ENCODE measurements at places on chromosomes 5 and 9.

GRCh38 chr5:176561259-176561658 lies 12.1 kb downstream of the CDHR2 start:
- no peak for DNase-seq

- DNase-seq, result no peak
Observed at GRCh38 chr5:44538797-44539601, 149.8 kb upstream of the FGF10 start.

GRCh38 chr9:122252796-122253195 lies 11.8 kb downstream of the RBM18 start:
- no peak for DNase-seq

- no peak for DNase-seq
Observed at GRCh38 chr5:135891791-135892190, 3.9 kb downstream of the IL9 start.

DNA sequence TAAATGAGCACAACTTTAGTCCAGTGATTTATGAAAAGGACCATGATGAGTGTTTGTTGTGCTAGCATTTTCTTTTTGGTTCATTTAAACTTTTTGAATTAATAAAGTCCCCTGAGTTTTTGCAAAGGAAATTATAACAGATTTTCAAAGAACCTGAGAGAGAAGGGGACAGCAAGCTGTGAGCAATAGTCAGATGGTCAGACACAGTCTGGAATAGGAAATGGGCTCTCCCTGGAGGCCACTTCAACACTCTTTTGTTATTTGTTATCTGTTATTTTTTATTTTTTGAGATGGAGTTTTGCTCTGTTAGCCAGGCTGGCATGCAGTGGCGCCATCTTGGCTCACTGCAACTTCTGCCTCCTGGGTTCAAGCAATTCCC lies 171.1 kb downstream of the ARHGEF28 start:
- no peak for DNase-seq

DNA sequence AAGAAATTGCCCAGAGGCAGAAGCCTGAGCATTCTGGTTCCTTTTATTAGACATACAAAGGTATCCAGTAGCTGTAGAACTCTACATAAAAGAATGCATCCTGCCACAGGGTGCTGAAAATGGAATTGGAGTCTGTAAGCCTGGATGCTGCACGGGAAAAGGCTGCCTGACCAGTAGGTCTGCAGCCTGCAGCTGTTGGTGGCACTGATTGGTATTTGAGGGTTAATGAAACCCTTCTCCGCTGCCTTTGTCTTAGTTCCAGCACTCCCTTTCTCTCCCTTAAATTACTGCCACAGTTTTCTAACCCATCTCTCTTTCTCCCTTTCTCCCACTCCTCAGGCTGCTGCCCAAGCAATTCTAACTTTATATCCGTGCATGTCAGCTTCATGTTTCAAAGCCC lies 64.7 kb downstream of the BRINP1 start:
- DNase-seq, result no peak

- no peak for DNase-seq
Observed at GRCh38 chr5:78334811-78335210, 25.6 kb upstream of the SCAMP1 start.

DNA sequence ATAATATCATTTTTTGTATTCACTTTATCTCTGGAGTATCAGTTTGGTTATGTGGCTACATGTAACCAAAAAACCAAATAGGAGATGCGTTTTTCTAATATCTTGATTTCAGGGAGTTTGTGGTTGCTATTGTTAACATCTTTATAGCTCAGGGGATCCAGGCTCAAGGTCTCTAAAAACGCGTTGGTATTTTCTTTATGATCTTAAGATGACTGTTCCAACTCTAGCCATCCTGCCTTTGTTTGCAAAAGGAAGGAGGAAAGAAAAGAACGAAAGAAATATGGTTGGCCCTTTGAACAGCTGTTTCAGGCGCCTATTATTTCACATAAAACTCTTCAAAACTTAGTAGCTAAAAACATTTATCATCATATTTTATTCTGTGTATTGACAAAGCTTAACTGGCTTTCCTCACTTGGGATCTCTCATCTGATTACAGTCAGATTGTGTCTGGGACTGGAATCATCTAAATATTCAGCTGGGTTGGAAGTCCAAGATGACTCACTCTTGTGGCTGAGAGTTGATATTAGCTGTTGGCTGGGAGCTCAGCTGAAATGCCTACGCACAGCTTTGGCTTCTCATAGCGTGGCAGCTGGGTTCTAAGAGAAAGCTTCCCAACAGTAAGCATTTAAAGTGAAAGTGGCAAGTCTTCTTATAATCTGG lies 60.1 kb downstream of the FAM174A start:
- no peak for DNase-seq

DNA sequence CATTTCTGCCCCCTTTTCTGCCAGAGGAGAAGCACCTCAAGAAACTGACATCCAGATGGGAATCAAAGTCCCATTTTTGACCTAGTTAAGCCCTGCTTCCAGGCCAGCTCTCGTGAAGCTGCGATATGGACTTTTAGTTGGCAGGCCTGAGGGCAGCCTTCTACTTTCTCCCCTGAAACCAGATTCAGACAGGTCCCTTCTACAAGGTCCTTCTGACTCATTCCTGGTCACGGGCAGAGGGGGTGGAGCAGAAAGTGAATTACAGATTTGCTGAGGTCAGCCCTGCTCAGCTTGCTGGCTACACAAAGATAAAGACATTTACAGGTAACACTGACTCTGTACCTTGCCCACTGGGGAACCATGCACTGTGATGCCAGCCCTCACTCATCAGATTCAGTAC lies 52.8 kb upstream of the TUT7 start:
- DNase-seq, result no peak

DNA sequence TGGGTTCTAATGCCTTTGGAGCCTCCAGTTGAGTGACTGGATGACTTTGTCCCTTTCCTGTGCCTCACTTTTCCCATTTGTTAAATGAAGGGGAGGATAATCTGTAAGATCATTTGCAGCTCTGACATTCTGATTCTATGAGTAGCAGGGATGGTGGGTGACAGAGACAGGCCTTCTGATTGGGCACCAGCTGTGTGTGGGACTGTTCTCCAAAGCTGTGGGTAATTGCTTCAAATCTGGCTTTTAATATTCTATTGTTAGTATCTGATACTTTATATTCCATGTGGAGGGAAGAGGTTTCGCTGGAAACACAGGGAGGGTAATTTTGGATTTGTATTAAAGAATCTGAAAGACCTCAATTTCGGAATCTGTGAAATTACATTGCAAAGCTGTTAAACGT lies 102.7 kb downstream of the FBXO38 start:
- no peak for DNase-seq

DNA sequence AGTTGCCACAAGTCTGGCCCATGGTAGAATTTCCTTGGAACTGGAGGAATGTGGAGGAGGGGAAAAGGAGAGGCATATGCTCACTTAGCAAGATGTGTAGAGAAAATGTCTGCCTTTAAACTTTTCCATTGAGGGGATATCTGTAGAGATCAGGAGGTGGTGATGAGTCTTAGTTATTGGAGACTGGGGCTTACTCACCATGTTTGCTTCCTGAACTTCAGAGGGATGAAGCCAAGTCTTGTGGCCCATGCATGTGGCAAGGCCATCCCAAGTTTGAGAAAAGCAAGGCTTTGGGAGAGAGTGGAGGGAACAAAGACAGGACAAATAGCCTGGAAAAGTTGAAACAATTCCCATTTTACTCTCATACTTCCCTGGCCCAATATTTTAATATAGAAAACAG lies 124.5 kb downstream of the GDNF start:
- DNase-seq, result no peak

DNA sequence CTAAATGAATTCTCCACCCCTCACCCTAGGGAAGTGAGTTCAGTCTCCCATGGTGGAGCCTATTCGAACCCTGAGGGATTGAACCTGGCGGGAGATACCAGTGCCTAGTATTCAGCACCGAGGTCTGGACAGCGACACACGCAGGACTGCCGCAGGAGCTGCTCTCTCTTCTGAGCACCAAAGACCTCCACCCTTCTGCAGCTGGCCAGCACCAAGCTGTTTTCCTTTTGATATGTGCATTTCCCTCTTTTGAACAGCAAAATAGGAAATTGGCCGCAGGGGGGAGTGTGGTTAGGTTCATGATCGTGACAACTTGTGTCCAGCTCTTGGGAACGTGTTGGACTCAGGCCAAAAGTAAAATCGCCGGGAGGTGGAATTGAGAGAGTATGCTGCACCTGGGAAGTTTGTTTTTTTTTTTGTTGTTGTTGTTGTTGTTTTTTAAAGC lies 1.2 kb upstream of the PCSK1 start:
- no peak for DNase-seq

DNA sequence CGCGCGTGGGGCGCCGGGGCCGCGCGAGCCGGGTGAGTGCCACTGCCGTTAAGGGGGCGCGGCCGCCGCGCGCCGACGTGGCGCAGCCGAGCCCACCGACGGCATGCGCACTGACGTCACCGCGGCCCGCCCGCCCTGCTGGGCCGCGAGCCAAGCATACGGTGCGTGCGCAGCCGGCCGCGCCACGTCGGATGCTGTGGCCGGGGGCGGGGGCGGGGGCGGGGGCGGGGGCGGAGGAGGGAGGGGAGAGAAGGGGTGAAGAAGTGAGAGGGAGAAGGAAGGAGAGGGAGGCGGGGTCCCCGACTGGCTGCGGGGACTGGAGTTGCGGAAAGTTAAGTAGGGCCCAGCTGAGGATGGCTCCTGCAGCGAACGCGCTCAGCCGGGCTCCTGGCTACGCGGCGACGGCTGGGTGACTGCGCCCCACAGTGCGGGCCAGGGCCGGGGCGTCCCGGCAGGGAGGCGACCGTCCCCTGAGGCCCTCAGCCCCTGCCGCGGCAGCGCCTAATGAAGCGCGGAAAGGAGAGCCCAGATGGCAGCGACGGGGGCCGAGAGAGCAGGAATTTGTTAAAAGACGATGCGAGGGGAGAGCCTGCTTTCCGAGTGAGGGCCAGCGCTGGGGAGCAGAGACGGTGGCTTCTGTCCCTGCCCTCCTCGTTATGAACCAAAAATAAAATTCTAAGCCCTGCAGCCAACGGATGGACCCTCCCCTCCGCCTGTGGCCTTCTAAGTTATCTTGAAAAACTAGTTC lies at the start of gene DAP:
TSS of gene DAP (minus strand) at position 50 of the 748 bp plus-strand sequence. CDS start 166 bp downstream, outside the sequence.
- peak; percentile 81 for DNase-seq

DNA sequence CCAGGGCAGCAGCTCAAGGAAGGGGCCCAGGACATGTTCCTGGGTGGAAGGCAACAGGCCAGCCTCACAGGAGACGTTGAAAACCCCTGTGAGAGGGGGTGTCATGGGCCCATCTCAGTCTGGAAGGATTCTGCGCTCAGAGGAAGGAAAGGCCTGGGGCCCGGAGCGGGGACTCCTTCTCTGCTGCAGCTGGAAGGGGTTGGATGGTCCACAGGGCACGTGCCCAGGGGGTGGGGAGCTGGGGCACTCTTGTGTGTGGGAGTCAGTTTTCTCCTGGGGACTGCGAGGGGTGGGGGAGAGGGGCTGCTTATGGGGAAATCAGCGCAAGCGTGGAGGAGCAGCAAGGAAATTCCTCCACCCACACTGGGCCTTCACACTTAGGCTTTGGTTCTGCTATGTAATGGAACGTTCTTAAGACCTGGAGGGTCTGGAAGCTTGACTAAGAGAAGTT lies 2.9 kb upstream of the LPCAT1 start:
- no peak for DNase-seq

- no peak for DNase-seq
Observed at GRCh38 chr5:137442660-137443059, 56.5 kb downstream of the SPOCK1 start.

DNA sequence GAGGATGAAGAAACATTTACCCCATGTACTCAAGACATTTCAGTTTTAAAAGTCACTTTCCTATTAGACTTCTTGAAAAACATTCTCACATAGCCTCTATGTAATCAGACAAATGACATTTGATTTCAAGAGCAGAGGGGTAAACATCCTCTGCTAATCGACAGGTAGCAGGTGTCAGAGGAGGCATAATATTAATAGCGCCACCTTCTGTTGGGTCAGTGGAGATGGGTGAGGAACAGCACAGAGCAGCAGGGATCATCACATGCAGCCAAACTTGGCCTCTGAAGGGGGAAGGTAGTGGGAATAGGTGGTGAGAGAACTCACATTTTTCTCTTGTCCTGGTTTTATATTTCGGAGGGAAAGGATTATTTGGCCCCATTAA lies 3.3 kb upstream of the LSM11 start:
- DNase-seq, result no peak

GRCh38 chr9:96782235-96782634 lies 4.3 kb upstream of the ZNF510 start:
- DNase-seq, result no peak

- DNase-seq, result no peak
Observed at GRCh38 chr5:172160506-172160905, 27.5 kb downstream of the STK10 start.

GRCh38 chr5:138463419-138464007 lies 1.8 kb upstream of the EGR1 start:
- no peak for DNase-seq

GRCh38 chr5:58201922-58202648 lies 257.8 kb downstream of the PLK2 start:
- no peak for DNase-seq

GRCh38 chr9:98280574-98280973 lies 25.1 kb upstream of the TBC1D2 start:
- DNase-seq, result no peak

- no peak for DNase-seq
Observed at GRCh38 chr9:1442105-1442504, 391.9 kb downstream of the DMRT2 start.

DNA sequence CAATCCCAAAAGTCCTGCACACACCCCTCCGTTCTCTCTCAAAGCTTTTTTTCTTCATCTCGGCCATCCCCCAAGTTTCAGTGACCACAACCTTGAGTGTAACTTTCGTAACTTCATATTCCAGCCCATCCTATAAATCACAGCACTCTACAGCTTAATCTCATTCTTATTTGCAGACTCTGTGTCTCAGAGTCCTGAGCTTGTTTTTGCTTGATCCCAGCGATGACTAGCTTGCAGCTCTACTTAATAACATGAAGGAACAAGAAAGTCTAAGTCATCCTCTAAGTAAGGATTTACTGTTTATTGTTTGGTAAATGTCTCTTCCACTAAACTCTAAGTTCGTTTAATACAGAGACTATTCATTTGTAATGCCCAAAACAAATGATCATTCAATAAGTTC lies 2.6 kb upstream of the SPDL1 start:
- DNase-seq, result no peak

DNA sequence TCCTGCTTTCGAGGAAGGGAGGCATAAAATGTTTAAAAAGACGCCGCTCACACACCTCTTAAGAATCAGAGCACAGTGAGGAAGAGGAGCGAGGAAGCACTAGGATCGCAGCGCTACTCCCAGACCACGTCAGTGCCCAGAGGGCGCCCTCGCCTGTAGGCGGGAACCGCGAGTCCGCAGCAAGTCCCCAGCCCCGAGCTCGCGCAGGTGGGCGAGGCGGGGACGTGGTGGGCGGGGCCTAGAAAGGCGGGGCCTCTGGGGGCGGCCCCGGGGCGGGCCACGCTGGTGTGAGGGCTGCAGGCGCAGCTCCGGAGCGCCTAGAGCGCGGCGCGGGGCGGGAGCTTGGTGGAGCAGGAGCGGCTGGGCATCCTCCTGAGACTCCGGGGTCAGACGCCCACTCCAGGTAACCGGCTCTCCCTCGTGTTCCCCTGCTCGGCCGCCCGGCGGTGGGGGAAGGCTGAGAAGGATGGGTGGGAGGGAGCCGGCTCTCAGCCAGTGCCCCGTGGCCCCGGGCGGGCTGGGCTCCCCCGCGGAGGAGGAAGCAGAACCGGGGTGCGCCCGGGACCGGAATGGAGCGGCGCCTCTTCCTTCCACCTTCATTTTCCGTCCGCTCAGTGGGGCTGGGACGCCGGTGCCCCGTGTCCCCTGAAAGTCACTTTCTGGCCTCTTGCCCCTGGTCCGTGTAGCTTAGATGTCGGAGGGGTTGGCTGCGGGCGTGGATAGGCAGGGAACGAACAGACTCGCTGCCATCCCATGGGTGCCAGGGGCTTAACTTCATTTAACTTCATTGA lies at the start of gene GCNT1:
TSS of gene GCNT1 (plus strand) at position 280 of the 791 bp plus-strand sequence. CDS start 43,200 bp downstream, outside the sequence.
- DNase-seq, result peak; percentile 54

- no peak for DNase-seq
Observed at GRCh38 chr5:134543820-134544614, 18.5 kb downstream of the JADE2 start.
